Right renal cortex interstitium (tissue), 3 donors: ENCODE measurements at places on chromosomes 7 and 10. TPM values are rescaled to one million over a fixed set of nuclear protein-coding genes. Genes with fewer than 3 reads are reported as not detected.

SCRN1 gene
- 70.5 TPM for polyA plus RNA-seq

UCN3 gene
- polyA plus RNA-seq, result 2.9 TPM

MGMT gene
- 18.3 TPM for polyA plus RNA-seq

NKX1-2 gene
- polyA plus RNA-seq, result not detected

RBM33 gene
- 26.5 TPM for polyA plus RNA-seq

HILPDA gene
- polyA plus RNA-seq, result 17.7 TPM

ZNF487 gene
- polyA plus RNA-seq, result 10.7 TPM

ARHGAP12 gene
- polyA plus RNA-seq, result 33.9 TPM

ZNF804B gene
- polyA plus RNA-seq, result 0.28 TPM

UPK3BL1 gene
- 9.9 TPM for polyA plus RNA-seq

CPA1 gene
- polyA plus RNA-seq, result 1.2 TPM

CPA5 gene
- 0.31 TPM for polyA plus RNA-seq

GPNMB gene
- 30.3 TPM for polyA plus RNA-seq

MSMB gene
- not detected for polyA plus RNA-seq

OPN1SW gene
- 1.8 TPM for polyA plus RNA-seq

ORAI2 gene
- polyA plus RNA-seq, result 19.4 TPM

CLDN4 gene
- polyA plus RNA-seq, result 76.4 TPM

GLCCI1 gene
- 33.9 TPM for polyA plus RNA-seq

CALHM3 gene
- polyA plus RNA-seq, result not detected

SUGCT gene
- 12.3 TPM for polyA plus RNA-seq

PON1 gene
- polyA plus RNA-seq, result 0.92 TPM

AKR1E2 gene
- 5.2 TPM for polyA plus RNA-seq

CUBN gene
- 237 TPM for polyA plus RNA-seq

LRIT1 gene
- not detected for polyA plus RNA-seq

PALS2 gene
- polyA plus RNA-seq, result 10.9 TPM

CALHM1 gene
- 0.08 TPM for polyA plus RNA-seq

XRCC2 gene
- 6.3 TPM for polyA plus RNA-seq

CYP3A4 gene
- 0.06 TPM for polyA plus RNA-seq

DGKI gene
- polyA plus RNA-seq, result 1.8 TPM

HOXA9 gene
- 95.9 TPM for polyA plus RNA-seq

COL1A2 gene
- polyA plus RNA-seq, result 746 TPM

DLX6 gene
- not detected for polyA plus RNA-seq

FFAR4 gene
- not detected for polyA plus RNA-seq

DPYSL4 gene
- polyA plus RNA-seq, result 14.3 TPM

ALOX5 gene
- 2.4 TPM for polyA plus RNA-seq

TCF7L2 gene
- polyA plus RNA-seq, result 42.9 TPM

RNF148 gene
- polyA plus RNA-seq, result 0.21 TPM
